ENCODE measurements at places on chromosomes 4 and X.

- DNase-seq: no peak
Measured at GRCh38 chr4:71074452-71075299, 81.2 kb downstream of the DCK start.

DNA sequence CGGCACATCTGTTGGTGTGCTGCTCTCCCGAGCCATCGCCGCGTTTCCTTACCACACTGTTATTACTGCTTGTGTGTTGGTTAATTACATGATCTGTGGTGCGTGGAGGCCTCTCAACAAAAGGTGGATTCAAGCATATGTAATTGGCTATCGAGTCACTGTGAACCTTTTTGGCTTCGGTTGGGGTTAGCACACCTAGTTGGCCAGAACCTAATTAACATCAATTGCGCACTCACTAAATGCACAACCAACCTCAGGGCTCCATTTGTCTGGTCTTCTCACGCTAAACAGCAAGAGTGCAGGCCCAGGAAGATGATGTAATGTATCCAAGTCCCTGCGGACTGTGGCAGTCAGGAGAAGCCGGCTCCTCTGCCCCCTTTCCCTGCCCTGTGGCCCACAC lies 17.4 kb downstream of the ENPP6 start:
- no peak for DNase-seq

GRCh38 chr4:95190751-95191436 lies 357.9 kb downstream of the UNC5C start:
- DNase-seq: no peak

DNA sequence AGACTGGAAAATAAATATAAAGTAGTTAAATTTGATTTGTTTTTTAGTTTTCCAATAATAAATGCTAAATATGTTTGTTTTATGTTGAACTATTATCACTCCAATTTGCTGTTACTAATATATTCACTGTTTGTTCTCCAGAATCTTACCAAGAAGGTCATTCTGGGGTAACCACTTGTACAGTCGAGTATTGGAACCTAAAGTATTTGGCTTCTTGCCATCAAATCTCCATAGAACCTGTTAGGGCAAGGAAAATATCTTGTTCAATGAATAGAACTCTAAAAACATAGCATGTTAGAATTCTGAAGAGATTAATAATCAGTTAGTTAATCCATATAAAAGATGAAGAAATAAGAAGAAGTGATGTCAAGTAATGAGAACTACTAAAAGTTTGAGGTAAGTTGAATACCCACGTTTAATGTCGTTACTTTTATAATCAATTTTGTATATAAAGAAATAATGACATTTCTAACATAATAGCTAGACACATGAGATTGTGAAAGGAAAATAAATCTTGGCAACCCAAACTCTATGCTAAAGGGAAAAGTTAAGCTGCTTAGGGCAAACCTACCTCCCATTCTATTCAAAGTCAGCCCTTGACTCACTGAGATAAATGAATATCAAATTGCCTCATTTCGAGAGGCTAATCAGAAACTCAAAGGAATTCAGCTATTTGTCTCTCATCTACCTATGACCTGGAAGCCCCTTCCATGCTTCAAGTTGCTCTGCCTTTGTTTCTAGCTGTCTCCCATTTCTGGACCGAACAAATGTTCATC lies 15.3 kb downstream of the UGT2B15 start:
- DNase-seq: no peak

- no peak for DNase-seq
Measured at GRCh38 chr4:90219822-90220221, 92.6 kb downstream of the CCSER1 start.

DNA sequence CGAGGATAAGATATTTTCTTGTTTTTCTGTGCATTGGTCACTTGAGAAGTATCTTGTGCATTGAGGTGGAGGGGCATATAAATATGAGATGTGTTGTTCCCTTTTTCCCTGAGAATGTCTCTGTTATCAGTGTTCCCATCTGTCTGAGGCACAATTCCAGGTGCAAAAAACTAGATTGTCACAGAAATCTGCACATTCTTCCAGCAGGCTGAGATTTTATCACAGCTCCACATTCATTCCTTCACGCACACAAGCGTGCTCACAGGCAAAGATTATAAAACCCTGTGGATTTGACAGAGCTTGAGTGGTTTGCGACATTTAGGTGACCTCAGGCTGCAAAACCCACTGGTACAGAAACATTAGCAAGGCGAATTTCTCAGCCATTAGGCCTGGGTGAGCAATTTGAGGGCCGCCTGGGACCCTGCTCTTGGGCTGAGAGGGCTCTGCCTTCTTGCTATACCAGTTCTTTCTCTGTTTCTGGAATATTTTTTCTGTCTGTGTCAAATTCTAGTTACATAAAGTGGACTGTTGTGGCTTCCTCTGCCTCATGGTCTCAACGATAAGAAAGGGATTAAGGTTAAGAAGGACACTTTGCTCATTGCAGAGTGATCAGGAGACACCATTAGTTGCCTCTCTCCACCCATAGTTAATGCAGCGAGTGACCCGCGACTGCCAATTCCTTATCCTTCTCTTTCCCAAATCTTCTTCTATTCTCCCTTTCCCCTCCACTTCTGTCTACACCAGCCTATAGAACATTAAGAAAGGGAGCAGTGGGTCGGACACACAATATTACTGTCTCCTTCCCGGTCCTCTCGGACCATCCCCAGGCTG lies 86.7 kb upstream of the C1QTNF7 start:
- no peak for DNase-seq

GRCh38 chr4:5215321-5215720 lies 164.0 kb downstream of the STK32B start:
- no peak for DNase-seq

- DNase-seq: no peak
Measured at GRCh38 chr4:149825336-149825735, 9.7 kb upstream of the IQCM start.

GRCh38 chr4:137608085-137608484 lies 75.8 kb upstream of the PCDH18 start:
- no peak for DNase-seq

DNA sequence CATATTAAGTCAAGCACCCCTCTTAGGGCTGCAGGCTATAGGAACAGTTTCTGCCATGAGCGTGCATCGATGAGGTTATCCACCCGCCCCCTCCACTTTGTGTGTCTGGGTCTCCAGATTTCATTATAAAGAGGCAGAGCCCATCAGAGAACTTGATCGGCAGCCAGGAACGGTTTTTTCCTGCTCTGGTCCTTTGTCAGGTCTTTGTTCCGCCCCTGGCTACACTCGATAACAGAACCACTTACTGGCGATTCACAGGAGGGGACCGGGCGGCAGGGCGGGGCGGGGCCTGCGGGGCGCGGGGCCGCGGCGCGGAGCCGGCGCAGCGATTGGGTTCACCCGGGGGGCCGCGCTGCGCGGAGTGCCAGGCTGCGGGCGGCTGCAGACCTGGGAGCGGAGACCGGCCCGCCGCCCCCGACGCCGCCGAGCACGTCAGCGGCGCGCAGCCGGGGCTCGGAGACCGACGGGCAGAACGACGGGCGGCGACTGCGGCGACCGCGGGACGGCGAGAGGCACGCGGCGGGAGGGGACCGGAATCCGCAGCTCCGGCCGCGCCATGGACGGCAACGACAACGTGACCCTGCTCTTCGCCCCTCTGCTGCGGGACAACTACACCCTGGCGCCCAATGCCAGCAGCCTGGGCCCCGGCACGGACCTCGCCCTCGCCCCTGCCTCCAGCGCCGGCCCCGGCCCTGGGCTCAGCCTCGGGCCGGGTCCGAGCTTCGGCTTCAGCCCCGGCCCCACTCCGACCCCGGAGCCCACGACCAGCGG lies at the start of gene SLC10A4:
SLC10A4 (plus strand) TSS at position 338 of the 771 bp plus-strand sequence; CDS start at position 557, 219 bp downstream.
- DNase-seq: no peak

DNA sequence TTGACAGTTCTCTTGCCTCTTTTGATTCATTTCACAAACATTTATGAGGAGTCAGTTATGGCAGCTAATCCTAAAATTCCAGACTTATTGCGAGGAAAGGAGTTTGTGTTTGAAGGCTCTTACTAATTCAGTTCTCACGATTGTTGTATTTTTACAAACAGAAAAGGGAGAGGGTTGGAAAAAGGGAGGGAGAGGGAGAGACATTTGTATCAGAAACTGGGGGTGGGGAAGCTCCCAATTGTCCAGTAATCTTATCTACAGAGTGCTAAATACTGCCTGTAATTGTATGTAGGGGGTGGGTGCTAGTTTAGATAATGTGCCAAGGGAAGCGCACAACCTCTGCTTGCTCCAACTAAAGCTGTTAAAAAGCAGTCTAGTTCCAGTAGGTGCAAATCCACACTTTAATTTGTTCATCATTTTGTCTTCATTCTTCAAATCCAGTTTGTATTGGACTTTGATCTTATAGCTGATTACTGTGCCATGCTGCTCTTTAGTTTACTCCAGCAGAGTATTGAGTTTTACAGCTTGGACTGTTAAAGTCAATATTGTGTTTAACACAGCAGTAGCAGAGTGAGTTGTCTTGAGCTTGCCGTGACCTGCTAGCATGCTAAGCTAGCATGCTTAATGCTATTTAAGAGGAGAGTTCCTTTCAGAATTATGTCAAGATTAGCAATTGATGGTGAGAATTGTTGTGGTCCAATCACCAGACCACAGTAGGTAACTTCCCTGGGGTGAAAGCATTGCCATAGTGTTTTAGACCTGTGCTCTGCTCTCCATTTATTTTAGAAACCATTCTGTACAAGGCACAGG lies 13.9 kb downstream of the FNIP2 start:
- DNase-seq: no peak

DNA sequence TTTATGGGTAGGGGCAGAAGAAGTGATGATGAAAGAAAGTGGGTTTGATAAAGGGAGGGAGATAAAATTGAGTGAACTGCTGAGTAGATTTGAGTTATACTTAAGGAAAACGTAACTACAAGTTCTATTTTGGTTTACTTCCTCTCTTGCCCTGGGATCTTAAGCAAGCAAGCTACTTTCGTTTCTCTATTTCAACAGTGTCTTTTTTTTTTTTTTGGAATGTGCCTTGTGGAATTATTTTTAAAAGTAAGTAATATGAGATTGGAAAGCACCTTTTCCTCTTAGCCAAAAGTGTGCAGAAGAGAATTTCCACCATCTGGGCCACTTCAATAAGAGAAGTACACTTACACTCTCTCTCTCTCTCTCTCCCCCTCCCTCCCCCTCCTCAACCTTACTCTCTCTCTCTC lies 16.0 kb upstream of the C4orf36 start:
- peak; percentile 83 for DNase-seq

- DNase-seq: no peak
Measured at GRCh38 chr4:138611721-138612120, 369.6 kb upstream of the SLC7A11 start.

GRCh38 chr4:143618811-143619210 lies 81.7 kb downstream of the FREM3 start:
- no peak for DNase-seq

- DNase-seq: no peak
Measured at GRCh38 chr4:10366628-10367027, 90.6 kb downstream of the ZNF518B start.

GRCh38 chrX:109077788-109078187 lies 341.4 kb upstream of the IRS4 start:
- DNase-seq: no peak

- DNase-seq: no peak
Measured at GRCh38 chr4:6221301-6221850, 21.0 kb upstream of the JAKMIP1 start.

GRCh38 chr4:118884716-118885115 lies 3.9 kb upstream of the SYNPO2 start:
- no peak for DNase-seq

DNA sequence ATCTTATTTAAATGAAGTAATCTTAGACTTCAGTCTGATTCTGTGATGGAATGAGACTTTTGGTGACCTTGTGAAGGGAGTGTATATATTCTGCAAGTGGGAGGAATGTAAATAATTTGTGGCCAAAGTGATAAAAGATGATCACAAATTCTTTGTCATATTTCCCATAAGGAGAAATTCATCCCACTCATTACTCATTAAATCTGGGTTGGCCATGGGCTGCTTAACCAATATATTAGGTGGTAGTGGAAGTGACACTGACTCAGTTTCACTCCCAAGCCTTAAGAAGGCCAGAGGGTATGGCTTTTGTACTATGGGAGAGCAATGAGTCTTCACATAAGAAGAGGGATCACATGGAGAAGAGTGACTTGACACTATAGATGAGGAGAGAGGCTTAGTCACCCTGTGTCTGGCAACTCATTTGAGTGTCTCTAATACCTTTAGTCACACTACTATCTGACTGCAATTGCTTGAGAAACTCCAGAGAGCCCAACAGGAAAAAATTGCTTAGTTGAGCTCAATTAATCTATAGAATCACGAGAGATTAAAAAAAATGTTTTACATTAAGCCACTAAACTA lies 408.2 kb upstream of the PITX2 start:
- no peak for DNase-seq

GRCh38 chr4:39450618-39451017 lies 8.1 kb downstream of the RPL9 start:
- no peak for DNase-seq

DNA sequence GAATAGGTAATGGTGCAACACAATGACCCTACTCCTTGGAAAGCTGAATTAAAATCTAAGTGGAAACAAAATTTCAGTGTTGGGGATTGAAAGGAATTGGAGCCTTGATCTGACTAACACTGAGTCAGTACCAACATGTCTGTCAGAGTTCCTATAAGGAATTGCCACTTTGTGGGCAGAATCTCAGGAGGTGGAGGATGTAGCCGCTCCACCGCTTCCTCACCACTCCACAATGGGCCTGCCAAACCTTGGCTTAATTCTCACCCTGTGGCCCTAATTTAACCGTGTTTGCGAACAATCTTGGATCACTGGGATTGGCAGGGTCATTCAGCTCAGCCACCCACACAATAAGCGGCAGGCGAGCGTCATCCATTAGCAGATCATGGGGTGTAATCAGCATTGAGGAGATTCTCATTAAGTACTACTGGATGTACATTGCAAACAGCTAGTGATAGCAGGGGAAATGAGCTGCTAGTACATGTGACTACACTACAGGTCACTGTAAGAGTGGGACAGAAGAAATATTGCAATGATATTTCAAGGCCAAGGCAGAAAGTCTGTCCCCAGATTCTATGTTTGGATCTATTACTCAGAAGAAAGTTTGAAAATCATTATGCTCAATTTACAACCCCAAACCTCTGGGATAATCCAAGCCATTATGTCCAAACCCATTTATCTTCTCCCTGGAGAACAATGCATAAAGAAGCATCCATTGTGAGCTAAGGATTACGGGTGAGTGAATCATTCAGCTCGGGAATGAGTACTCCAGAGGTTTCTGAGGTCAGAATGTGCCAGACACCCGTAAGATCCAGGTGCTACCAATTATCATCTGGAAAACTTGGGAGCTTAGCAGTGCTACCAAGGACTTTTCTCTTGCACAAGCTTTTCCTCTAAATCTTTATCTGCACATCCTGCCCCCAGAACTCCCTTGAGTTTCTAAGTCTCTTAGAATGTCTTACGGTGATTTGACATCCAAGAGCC lies 5.8 kb downstream of the SRPX start:
- no peak for DNase-seq

GRCh38 chr4:13484749-13485221 lies 645 bp upstream of the RAB28 start:
- no peak for DNase-seq

- DNase-seq: no peak
Measured at GRCh38 chrX:119240356-119240755, 4.3 kb downstream of the PGRMC1 start.
